Naive thymus-derived CD8-positive, alpha-beta T cell (primary cell): ENCODE measurements at places on chromosomes 6 and 20. TPM values are rescaled to one million over a fixed set of nuclear protein-coding genes. Genes with fewer than 3 reads are reported as not detected.

The DZANK1 gene
- 0.87 TPM for polyA plus RNA-seq

The SNX21 gene
- 0.30 TPM for polyA plus RNA-seq

The SNAP91 gene
- polyA plus RNA-seq, result not detected

DNA sequence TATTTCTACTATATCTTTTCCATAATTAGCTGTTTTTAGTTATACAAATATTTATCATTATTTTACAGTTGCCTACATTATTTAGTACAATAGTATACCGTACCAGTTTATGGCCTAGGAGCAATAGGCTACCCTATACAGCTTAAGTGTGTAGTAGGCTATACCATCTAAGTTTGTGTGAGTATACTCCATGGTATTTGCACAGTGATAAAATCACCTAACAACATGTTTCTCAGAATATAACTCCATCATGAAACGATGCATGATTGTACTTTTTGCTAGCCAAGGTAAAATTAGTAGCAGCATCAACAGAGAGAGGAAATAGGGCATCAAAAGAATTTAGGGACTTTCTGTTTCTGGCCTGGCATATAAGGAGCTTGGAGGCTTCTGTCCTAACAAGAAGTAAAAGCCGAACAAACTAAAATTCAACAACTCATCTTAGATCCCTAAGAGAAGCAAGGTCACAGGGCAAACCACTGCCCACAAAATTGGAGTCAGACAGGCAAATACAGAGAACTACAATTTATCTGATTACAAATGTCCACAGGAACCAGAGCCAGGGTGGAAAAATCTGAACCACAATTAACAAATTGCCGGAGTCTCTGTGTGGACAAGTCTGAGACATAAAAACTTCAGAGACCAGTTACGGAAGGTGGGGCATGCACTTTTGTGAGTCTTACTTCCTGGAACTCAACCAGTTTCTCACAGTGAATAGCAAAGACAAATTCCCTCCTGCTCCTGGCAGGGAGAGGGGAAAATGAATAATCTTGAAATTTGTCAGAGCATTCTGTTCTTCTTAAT, 671.4 kb downstream of the RFPL4B start:
- DNase-seq, result no peak

GRCh38 chr6:63303476-63303875, 16.3 kb downstream of the LGSN start:
- DNase-seq, result no peak

DNA sequence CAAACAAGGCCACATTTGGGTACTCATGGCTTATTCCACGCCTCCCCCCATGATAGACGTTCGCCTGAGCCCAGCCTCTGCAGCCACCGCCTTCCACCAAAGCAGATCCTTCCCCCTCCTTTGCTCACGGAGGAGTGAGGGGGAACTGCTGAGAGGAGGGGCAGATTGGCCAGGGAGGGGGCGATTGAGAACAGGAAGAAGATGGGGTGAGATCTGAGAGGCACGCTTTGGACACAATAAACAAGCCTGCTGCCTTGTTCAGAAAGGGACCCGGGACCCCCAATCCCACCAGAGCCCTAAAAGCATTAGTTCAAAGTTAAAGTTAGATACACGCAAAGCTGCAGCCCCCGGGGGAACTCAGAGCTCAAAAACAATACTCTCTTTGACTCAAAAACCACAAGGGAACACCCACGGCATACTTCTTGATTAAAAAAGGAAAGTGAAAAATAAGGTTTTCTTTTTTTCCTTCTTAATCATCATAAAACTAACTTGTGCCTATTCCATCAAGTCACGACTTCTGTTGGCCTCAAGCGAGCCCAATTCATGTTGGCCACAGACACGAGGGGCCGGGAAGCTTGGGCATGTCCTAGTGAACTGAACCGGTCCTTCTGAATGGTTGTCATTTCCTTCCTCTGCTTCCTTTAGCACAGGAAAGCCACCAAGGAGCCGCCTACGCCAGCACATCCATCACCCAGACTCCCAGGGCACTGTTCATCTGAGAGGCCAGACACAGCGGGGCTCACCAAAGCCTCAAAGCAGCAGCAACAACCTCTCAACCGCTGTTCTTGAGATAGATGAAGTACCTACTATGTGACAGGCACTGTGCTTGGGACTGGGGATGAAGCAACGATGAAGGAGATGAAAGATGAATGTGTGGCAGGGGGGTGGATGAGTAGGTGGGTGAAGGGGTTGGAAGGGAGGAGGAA, 44.7 kb downstream of the NFATC2 start:
- DNase-seq, result peak; percentile 31

- DNase-seq, result no peak
These were observed 241.4 kb downstream of the LAMA2 start for GRCh38 chr6:129124347-129124746.

- no peak for DNase-seq
These were observed 681.0 kb upstream of the GJE1 start for GRCh38 chr6:141451511-141452353.

DNA sequence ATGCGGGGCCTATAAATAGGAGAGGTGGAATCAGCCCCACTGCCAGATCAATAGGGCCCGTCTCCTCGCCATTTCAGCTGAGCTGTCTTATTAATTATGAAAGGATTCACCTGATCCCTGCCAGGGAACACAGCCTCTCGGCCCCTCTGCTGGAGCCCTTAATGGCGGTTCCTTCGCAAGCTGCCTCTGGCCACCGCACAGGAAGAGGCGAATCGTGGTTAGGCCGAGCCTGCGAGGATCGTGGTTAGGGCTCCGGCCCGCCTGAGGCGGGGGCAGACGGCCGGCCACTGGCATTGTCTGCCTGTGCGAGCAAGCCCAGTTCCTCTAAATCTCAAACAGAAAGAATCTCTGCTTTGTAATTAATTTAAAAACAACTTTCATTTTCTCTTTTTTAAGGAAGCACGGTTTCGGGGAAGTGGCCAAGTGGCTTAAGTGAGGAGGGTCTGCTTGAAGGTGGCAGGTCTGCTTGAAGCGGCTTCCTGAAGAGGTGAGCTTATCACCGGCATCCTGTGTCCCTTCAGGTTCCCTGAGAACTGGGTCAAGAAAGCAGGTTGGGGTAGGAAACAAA, 9.2 kb downstream of the NRN1 start:
- DNase-seq, result no peak

GRCh38 chr6:22804620-22805261, 235.4 kb downstream of the HDGFL1 start:
- DNase-seq, result no peak
